Spinal cord (tissue), 10 donors: ENCODE measurements at places on chromosomes 4 and X. TPM values are rescaled to one million over a fixed set of nuclear protein-coding genes. Genes with fewer than 3 reads are reported as not detected.

Gene GALNT7
- total RNA-seq = 21.6 TPM

Gene VBP1
- 142 TPM for total RNA-seq

Gene MAGEA10
- total RNA-seq = not detected

Gene GLRA2
- total RNA-seq = 52.1 TPM

Gene SAGE1
- not detected for total RNA-seq

Gene ACE2
- total RNA-seq = 1.9 TPM

Gene FRMD7
- total RNA-seq = 0.59 TPM
